Iris pigment epithelial cell (primary cell): ENCODE measurements at places on chromosomes 4 and X.
A peak's percentile ranks its signal among the peaks of the same experiment; 100 is the strongest.

- DNase-seq, result no peak
These were observed 135.4 kb upstream of the GNPDA2 start for GRCh38 chr4:44861756-44862155.

GRCh38 chr4:68895561-68896198, 55.9 kb downstream of the UGT2A3 start:
- no peak for DNase-seq

DNA sequence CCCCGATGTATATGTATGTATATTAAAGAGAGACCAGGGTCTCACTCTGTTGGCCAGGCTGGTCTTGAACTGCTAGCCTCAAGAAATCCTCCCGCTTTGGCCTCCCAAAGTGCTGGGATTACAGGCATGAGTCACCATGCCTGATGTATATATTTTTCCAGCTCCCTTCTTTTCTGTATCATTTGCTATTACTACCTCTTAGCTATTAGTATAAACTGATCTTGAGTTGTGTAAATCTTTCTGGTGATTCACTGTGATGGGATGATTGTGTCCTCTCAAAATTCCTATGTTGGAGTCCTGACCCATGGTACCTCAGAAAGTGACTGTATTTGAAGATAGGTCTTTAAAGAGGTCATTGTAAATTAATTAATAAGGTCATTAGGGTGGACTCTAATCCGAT, 53.1 kb downstream of the HPRT1 start:
- DNase-seq, result peak; percentile 41

DNA sequence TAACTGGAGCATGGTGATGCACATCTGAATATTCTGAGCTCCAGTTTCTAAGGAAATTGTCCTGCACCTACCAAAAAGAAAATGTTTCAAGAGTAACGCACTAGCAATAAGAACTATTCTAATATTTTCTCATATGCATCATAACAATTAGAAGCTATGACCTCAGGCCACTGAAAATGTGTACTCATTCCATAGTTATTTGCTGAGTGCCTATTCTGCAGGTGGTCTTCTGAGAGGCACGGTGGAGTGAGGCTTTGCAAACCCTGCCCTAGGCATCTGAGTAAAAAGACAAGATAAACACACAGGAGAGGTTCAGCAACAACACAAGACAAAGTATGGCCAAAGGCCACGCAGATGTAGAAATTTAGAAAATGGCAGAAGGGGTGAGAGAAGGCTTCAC, 23.7 kb downstream of the SLC10A6 start:
- DNase-seq, result peak; percentile 18

DNA sequence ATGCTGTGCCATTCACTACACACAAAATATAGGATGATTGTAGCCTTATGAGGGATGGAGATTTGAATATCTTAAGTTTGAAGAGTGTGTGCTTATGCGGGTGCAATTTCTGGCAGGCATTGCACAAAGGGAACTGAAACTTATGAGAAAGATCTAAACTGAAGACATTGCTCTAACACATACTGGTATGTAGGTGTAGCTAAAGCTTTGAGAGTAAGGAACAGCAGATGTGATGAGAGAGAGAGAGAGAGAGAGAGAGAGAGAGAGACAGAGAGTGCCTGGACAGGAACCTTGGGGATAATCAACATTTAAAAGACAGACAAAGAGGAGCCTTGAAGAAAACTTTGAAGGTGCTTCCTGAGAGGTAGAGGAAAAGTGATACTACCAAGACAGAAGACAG, 379.7 kb downstream of the SPRY1 start:
- DNase-seq, result no peak

- DNase-seq, result peak; percentile 90
These were observed 1.3 kb upstream of the FAT4 start for GRCh38 chr4:125313497-125313896.

DNA sequence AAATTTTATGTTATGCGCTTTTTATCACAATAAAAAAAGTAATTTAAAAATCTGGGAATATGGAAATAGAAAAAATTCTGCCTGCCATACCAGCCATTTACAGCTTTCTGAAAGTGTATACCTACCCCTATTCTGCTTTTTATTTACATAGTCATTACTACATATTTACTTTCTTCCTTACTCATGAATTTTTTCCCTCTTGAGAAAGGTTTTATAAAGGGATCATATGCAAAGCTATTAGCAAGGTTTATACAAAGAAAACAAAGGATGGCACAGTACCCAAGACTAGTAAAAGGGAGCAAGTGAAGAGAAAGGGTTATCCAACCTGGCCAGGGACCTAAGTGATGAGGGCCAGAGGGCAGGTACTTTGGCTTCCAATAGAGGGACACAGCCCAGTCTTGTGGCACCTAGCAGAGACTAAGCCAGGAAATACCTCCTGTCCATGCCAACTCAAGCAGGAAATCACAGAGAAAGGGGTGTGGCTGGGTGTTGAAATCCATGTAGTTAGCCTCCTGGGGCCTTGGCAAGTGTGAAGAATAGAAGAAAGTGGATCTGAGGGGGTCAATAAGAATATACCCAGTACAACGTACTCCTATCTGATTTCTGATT, 207.3 kb upstream of the VEGFC start:
- no peak for DNase-seq

GRCh38 chr4:116531870-116532269, 553.5 kb downstream of the TRAM1L1 start:
- DNase-seq, result peak; percentile 0

- no peak for DNase-seq
These were observed 3.5 kb upstream of the CCNI start for GRCh38 chr4:77079281-77079680.

DNA sequence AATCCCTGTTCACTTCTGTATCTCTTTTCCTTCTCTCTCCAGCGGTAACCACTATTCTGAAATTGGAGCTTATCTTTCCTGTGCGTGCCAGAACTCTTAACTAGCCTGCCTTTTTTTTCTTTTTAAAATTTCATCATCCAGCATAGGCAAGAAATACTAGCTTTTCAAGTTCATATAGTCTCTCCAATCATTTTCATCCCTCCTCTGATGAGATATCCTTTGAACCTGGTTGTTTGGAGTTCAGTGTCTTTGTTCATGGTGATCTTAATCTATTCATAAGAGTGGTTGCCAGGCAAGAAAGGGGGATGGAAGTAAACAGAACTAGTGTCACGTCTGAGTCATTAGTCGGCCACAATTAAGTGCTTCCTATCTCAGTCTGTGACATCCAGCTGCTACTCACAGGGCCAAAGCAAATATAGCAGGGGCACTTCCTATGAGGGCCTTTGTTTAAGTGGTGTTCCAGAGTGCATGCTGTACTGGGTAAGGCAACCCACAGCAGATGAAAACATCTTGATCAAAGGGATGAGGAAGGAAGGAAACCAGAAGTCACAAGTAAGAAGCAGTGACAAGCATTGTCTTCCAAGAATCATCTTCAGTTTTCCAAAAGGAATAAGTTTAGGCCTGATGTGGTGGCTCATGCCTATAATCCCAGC, 56.4 kb upstream of the XIAP start:
- DNase-seq, result peak; percentile 60

DNA sequence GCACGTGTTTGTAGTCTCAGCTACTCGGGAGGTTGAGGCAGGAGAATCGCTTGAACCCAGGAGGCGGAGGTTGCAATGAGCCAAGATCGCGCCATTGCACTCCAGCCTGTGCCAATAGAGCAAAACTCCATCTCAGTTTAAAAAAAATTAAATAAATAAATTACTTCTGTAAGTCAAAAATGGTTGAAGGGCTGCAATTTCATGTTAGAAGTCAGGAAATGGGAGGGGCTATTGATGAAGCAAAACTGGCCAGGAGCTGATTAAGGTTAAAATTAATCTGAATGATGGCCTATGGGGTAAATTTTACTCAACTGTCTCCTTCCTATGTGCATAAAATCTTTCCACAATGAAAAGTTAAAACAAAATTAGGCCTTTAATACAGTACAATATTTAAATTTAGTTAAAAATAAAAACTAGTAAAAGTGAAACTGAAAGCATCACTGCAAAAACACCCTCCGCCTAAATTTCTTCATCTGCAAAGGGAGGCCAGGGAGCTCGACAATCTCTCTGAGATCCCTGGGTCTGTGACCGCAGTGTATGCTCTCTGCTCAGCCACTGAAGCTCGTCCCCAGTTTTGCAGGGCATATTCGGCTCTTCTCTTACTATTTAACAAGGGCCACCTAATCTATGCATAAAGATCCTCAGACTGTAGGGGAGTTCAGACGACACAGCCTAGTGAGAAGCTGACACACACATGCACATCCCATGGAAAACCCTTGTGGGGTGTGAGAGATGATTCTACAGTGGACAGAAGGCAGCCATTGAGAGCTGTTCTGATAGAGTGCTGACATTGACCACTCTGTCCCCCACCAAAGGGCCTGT, 57.2 kb downstream of the IRF2 start:
- peak; percentile 28 for DNase-seq

DNA sequence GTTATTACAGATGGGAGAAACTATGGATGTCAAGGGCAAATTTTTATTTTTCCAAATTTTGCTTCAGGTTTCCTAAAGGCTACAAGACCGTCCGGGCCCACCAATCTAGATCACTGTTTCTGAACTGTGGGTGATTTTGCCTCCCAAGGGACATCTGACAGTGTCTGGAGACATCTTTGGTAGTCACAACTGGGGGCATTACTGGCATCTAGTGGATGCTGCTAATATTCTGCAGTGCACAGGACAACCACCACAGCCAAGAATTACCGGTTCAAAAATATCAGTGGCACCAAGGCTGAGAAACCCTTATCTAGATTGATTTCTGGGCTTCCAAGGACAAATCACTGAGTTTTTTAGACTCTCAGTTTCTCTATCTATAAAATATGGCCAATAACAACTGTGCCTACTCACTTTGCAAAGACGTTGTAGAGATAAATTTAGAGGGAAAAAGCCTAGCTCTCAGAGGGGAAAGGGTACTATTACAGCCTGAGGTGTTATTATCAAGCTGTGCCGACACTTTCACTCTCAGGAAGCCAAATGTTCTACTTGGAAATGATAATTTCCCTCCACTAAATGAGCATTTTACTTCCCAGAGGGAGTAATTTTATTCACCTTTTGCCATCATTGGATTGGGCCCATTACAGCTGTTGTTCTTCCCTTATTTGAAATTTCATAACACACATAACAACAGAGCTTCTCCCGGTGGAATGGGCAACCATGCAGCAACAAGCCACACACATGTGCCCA, 442.1 kb downstream of the CENPC start:
- no peak for DNase-seq

GRCh38 chr4:54575919-54576318, 81.8 kb upstream of the KIT start:
- DNase-seq, result no peak

DNA sequence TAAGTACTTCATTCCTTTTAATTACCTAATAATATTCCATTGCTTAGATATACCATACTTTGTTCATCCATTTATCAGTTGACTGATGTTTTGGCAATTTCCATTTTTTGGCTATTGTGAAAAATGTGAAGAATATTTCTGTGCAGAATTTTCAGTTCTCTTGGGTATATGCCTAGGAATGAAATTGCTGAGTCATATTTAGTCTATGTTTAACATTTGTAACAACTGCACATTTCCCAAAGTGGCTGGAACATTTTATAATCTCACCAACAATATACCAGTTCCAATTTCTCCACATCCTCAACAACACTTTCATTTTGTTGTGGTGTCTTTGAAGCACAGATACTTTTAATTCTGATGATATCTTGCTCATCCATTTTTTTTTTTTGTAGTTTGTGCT, 215.5 kb downstream of the PDGFC start:
- DNase-seq, result peak; percentile 51

- DNase-seq, result no peak
These were observed 6.2 kb downstream of the RTL5 start for GRCh38 chrX:72125331-72126047.

DNA sequence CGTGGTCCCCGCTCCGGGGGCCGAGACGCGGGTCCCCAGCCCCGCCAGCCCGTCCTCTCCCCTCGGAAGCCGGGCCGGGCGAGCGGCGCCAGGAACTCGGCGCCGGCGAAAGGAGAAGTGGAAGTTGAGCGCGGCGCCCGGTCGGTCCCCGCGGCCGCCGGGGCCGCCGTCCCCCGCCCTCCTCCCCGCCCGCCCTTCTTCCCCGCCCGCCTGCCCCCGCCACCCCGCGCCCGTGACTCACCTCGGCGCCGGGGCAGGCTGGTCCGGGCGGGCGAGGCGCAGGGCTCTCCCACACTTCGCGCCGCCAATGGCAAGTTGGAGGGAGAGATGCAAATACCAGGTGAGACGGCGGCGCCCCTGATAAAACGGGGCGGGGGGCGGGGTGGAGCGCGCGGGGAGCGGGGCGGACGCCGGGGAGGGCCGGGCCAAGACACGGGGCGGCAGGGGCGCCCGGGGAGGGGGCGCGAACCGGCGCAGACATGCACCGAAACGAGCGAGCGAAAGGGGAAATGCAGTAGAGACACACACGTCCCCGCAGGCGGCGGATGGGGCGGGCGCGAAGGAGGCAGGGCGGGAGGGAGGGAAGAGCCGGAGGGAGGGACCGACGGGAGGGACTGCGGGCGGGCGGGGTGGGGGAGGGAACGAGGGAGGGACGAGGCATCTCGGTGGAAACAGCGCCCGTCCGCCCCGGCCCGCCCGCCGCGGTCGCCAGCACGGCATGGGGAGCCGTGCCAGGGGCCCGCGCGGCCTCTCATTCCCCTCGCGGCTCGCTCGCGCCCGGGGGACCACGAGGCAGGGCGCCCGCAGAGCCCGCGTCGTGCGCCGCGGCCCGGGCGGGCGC, at the start of gene ELF4:
Gene ELF4 (minus strand): TSS at position 119 of the 841 bp plus-strand sequence. CDS start 29,167 bp downstream, outside the sequence.
- peak; percentile 38 for DNase-seq

GRCh38 chrX:123959281-123960063, 2.0 kb upstream of the STAG2 start:
- peak; percentile 34 for DNase-seq

- no peak for DNase-seq
These were observed 145.6 kb downstream of the POLA1 start for GRCh38 chrX:24839331-24839730.

GRCh38 chrX:30910124-30910860, 21.2 kb upstream of the TAB3 start:
- peak; percentile 14 for DNase-seq

- no peak for DNase-seq
These were observed 38.6 kb upstream of the SORCS2 start for GRCh38 chr4:7153711-7154110.

GRCh38 chrX:130267956-130268448, 697 bp downstream of the ZNF280C start:
- no peak for DNase-seq

DNA sequence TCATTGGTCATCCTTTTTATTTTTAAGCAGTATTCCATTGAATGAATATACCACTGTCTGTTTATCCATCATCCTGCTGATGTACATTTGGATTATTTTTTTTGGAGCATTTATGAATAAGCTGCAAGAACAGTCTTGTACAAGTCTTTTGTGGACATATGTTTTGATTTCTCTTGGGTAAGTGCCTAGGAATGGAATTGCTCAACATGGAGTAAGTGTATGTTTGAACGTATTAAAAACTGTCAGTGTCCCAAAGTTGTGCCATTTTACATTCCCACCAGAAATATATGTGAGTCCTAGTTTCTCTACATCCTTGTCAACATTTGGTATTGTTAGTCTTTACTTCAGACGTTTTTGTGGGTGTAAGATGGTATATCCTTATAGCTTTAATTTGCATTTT, 287.0 kb upstream of the POF1B start:
- no peak for DNase-seq

GRCh38 chrX:115897956-115898355, 272.6 kb upstream of the AGTR2 start:
- no peak for DNase-seq

GRCh38 chr4:6681191-6681590, 12.5 kb upstream of the S100P start:
- DNase-seq, result no peak

GRCh38 chrX:72394518-72395170, 88.9 kb upstream of the CITED1 start:
- DNase-seq, result peak; percentile 84
